ENCODE measurements at places on chromosomes 7 and 10.

DNA sequence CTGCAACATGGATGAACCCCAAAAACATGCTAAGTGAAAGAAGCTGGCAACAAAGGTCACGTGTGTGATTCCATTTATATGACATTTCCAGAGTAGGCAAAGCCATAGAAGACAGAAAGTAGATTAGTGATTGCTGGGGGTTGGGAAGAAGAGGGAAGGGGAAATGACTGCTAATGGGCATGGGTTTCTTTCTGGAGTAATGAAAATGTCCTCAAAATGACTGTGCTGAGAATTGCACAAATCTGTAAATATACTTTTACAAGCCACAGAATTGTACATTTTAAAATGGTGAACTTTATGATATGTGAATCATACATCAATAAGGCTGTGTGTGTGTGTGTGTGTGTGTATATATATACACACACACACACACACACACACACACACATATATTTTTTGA, 15.8 kb downstream of the MMS19 start:
- DNase-seq = no peak

DNA sequence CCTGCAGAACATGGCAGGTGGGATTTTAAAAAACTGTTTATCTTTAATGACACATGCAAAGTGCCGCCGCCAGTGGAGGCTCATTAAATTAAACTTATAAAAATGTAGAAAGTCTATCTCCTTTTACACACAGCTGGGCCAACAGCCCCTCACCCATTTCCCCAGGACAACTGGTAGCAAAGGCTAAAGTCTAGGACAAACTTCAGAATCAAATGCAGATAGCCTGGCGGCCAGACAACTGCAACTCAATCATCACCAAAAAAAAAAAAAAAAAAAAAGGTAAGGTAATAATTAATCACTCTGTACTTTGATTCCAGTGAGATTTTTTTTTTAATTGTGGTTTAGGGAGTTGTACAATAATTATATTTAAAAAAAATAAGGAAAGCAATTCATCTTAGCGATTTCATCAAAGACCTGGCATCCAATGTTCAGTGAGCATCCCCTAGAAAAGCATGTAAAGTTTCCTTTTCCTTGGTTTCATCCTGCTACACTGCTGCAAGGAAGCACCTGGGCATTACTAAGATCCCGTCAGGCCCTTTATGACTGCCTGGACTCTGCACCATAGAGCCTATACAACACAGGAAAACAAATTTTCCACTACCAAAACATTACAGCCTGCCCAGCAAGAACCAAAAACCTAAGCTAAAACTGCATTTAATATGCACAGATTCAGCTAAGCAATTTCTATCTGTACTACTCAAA, 98.5 kb downstream of the GRB10 start:
- DNase-seq = no peak

- DNase-seq = no peak
These were observed 24.4 kb upstream of the ANK3 start for GRCh38 chr10:60414111-60414510.

GRCh38 chr7:26169271-26169670, 17.3 kb downstream of the NFE2L3 start:
- DNase-seq = no peak

GRCh38 chr7:20312562-20312961, 18.1 kb upstream of the ITGB8 start:
- no peak for DNase-seq

- no peak for DNase-seq
These were observed 32.8 kb downstream of the KCNH2 start for GRCh38 chr7:150945171-150945852.

DNA sequence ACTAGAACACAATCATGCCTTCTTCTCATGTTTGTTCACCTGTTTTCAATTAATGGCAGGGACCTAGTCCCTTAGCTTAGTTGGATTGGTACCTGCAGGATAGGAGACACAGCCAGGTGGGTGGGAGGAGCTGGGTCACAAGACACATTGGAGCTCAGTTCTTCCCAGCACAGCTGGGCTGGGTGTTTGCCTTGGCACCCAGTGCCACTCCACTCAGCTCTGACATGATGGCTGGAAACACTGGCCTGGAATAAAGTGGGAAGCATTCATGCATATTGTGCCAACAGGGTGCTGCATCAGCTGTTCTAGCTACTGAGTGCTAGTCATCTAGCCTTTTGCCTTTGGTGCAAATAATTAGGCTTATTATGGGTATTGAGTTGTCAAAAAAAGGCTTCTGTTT, 226.1 kb downstream of the PTEN start:
- DNase-seq = no peak

GRCh38 chr10:111725050-111725449, 458.5 kb downstream of the GPAM start:
- DNase-seq = no peak

DNA sequence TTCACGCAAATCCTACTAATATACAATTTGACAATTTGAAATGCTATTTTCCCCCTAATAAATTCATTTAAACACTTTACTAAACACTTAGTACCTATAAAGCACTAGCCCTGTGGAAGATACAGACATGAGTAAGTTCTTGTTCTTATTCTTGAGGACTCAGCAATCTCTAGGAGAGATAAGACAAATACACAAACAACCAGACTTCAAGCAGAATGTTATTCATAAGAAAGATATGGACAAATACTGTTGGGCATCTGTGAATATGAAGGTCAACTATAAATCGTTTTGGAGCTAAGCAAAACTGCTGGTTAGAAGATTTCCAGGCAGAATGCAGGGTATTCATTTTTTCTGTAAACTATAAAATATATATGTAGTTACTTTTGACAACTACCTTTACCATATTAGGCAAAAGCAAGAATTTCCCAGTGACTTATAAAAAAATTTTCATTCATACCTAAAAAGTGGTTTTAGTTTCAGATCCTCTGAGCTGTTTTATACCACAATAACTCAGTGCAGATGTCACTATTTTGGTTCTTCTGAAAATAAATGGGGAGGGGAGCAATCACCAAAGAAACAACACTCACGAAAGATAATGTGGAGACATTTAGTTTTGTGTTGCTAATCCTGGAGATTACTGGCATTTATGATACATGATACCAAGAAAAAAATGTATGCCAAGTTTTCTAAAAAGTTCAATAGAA, 3.8 kb downstream of the VPS41 start:
- DNase-seq = no peak

- no peak for DNase-seq
These were observed 236.4 kb downstream of the WDR37 start for GRCh38 chr10:1292611-1293031.

DNA sequence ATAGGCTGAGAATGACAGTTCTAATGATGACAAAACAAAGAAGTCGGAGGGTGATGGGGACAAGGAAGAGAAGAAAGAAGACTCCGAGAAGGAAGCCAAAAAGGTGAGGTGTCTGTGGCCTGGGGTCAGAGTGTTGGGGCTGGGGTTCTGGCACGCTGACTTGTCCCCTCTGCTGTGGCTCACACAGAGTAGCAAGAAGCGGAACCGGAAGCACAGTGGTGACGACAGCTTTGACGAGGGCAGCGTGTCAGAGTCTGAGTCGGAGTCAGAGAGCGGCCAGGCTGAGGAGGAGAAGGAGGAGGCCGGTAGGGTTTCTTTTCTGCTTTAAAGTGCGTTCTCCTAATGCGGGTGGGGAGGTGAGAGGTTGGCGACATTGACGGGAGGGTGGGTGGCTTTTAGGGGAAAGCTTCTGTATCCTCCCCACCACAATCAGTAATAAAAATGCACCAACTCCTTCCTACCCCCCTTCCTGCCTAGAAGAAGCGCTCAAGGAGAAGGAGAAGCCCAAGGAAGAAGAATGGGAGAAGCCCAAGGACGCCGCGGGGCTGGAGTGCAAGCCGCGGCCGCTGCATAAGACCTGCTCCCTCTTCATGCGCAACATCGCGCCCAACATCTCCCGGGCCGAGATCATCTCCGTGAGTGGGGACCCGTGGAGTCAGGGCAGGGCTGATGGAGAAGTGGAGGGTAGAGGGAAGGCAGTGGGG, 4.6 kb downstream of the UFSP1 start:
- no peak for DNase-seq

GRCh38 chr10:44578271-44578670, 193.4 kb upstream of the CXCL12 start:
- no peak for DNase-seq

- no peak for DNase-seq
These were observed 14.6 kb upstream of the DRGX start for GRCh38 chr10:49410365-49411074.

GRCh38 chr10:74641659-74642058, 184.7 kb upstream of the KAT6B start:
- no peak for DNase-seq

- DNase-seq = no peak
These were observed 221.0 kb upstream of the KLF14 start for GRCh38 chr7:130954918-130955564.

- no peak for DNase-seq
These were observed 479.3 kb downstream of the GLRX3 start for GRCh38 chr10:130615457-130615856.

DNA sequence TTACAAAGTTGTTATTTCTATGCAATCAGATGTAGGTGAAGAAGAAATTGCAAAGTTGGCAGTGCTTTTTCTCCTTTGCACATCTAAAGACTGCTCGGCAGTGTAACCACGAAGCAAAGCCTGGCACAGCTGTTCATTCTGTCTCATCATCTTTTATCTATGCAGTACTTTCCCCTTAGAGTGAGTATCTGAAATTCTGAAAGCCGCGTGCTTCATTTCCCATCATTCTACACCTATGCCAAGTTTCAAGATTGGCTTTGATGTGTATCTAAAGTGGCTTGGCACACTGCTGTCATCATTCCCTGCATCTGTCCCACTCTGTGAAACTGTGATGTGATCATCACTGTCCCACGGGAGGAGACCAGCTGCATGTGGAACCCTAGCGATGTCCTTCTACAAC, 15.2 kb downstream of the SOSTDC1 start:
- no peak for DNase-seq

Data from HFF-Myc (cell line).